ENCODE measurements at places on chromosomes 11 and 22. TPM values are rescaled to one million over a fixed set of nuclear protein-coding genes. Genes with fewer than 3 reads are reported as not detected.

Gene EMID1
- 8.5 TPM for total RNA-seq

- H3K36me3 ChIP-seq: no peaks in the 10 kb centered on the region
- H3K4me3 ChIP-seq: no peak overlapping the region
- H3K27ac ChIP-seq: no peak overlapping the region
- no peaks in the 10 kb centered on the region for H3K4me1 ChIP-seq
- H3K27me3 ChIP-seq: no peaks in the 10 kb centered on the region
Observed at GRCh38 chr11:115613986-115614632, 109.9 kb upstream of the CADM1 start.

- H3K27me3 ChIP-seq: no peaks in the 10 kb centered on the region
- DNase-seq: peak; percentile 8
- no peaks in the 10 kb centered on the region for H3K36me3 ChIP-seq
Observed at GRCh38 chr22:50170453-50171318, at the start of gene PANX2. Gene PANX2 (plus strand): TSS chr22:50170731. CDS start chr22:50170731, 0 bp downstream.

Gene OR51B4
- 0.45 TPM for total RNA-seq

Gene MS4A3
- total RNA-seq: not detected

- no peaks in the 10 kb centered on the region for H3K4me1 ChIP-seq
- no peak overlapping the region for H3K4me3 ChIP-seq
- no peaks in the 10 kb centered on the region for H3K27me3 ChIP-seq
- H3K27ac ChIP-seq: no peak overlapping the region
Observed at GRCh38 chr11:46889689-46890475, 28.5 kb downstream of the LRP4 start.

Gene OR51E2
- total RNA-seq: 0.11 TPM

GRCh38 chr22:29328566-29329500, 13.3 kb upstream of the RASL10A start:
- no peaks in the 10 kb centered on the region for H3K4me1 ChIP-seq
- H3K27me3 ChIP-seq: no peaks in the 10 kb centered on the region
- H3K4me3 ChIP-seq: no peak overlapping the region

Gene GUCY1A2
- total RNA-seq: 1.7 TPM

- H3K36me3 ChIP-seq: no peaks in the 10 kb centered on the region
- H3K4me3 ChIP-seq: no peak overlapping the region
- H3K27ac ChIP-seq: no peak overlapping the region
- no peaks in the 10 kb centered on the region for H3K27me3 ChIP-seq
Observed at GRCh38 chr11:19597206-19597605, 115.4 kb upstream of the NAV2 start.

DNA sequence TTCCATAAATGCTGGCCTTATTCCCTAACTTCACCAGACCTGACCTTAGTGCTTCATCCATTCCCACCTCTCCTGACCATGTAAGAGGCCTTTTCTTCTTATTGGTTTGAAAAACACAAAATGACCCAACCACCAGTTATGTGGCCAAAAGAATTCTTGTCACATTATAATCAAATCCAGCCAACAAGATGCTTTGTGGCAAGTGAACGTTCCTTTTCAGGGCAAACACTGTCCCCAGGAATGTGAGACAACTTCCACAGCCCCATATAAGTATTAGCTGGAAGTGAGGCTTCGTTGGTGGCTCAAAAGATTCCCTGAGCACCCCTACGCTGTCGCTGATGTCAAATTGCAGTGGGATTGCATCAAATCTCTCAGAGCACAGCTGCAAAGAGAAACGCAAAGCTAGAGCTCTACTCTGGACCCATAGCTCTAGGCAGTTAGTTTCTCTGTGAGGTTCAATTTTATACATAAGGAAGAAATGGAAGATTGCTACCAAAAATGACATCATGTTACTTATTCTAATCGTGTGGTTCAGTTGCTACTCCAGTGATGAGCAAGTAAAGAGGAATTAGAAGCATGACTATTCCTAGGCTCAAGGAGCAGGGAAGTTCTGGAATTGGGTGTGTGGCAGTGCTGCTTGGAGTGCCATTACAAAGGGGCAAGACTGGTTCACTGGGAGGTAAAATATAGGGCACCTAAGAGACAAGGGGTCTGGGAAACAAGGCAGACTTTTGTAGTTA, 26.1 kb downstream of the GLYATL1 start:
- no peak overlapping the region for H3K4me3 ChIP-seq
- H3K36me3 ChIP-seq: no peaks in the 10 kb centered on the region
- no peak overlapping the region for H3K27ac ChIP-seq

Gene RBM4B
- total RNA-seq: 16.1 TPM

GRCh38 chr22:47029244-47030074, 267.0 kb downstream of the TBC1D22A start:
- peaks cover 8% of the 10 kb centered on the region for H3K4me1 ChIP-seq
- H3K27ac ChIP-seq: peak overlapping the region; percentile 11
- H3K27me3 ChIP-seq: no peaks in the 10 kb centered on the region
- H3K36me3 ChIP-seq: no peaks in the 10 kb centered on the region
- no peak overlapping the region for H3K4me3 ChIP-seq
- DNase-seq: peak; percentile 41

Gene TRIM66
- total RNA-seq: 4.9 TPM

Gene H19
- total RNA-seq: 529 TPM

Measured in ovary (tissue), 10 donors.